ENCODE measurements at places on chromosomes 6 and 20.

DNA sequence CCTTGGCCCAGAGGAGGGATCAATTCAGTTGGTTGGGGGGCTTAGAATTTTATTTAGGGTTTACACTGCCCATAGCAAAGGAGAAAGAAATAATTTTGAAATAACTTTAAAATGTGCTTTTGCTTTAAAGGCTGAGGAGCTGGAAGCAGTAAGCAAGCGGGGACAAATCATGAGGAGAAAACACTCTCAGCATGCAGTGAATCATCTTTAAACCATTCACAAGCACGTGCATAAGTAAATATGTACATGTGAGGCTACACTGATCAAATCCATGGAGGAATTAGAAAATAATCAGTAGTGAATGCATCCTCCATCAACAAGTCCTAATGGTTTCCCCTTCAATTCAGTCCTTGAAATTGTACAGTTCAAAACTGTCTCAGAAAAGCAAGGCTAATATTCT lies 181.0 kb downstream of the MTFR2 start:
- peak; percentile 42 for DNase-seq

DNA sequence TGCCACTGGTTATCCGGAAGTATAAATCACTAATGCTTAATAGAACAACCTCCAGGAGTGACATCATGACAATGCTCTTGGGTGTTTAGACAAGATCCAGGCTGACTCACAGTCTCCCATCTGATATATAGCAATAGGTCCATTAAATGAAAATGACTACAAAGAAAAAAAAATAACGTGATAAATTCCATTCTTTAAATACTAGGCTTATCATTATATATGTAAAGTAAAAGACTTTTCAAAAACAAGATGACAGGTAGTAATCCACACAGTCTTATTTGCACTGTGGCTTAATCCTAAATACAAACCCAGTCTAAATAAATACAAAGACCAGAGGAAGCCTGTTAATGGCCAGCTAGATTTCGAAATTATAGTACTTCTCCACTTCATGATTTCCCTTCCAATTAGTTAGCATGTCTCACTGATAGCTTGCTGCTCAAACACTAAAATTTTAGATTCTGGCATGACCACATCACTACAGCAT lies 149.1 kb upstream of the BEND3 start:
- no peak for DNase-seq

DNA sequence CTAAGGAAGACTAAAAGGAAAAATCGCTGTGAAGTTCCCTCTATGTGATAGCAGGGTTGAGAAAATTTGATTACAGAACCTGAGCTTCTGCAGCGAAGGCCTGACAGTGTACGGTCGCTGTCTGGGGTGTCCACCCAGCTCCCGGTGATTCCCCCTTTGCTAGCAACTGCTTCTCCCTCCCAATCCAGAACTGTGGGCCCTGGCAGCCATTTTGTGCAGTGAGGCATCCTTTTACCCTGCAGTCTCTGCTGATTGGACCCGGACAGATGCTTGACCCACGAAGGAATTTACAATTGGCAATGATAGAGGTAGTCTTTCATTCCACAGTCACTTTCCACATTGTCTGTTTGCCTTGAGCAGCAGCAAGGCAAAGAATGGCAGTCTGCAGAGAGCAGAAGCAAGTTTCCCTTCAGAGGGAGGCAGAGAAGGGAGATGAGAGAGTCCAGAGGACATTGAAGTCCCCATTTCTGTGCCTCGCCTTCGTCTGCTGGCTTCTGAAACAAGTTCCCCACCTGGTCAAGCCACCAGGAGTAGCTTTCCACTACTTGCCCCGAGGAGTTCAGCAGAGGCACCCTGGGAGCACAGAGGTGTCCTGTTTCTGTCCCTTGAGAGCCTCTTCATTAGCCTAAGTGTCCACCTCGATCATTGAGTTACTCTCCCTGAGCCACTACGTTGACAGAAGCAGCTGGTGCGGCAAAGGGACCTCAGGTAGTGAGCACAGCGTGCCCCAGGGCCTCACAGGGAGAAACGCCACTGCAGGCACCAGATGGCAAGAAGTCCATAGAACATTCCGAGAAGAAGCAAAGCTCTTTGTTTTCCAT lies 370.3 kb downstream of the NRN1 start:
- DNase-seq: peak; percentile 10

DNA sequence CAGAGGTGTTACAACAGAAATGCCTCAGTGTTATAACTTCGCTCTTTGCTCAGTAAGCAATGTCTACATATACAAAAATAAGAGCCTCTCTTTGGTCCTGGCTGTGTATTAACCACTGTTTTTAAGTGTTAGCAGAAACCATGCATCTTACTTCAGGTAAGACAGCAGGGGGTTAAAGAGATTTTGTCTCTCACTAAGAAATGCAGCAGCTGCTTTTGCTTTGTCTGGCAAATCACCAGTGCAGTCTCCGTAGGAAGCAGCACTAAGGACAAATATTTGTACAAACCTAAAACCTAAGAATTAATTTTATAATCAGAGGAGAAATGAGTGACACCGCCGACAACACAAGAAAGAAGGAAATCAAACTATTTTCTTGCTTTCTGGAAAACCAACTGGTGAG lies 758 bp downstream of the SMIM28 start:
- DNase-seq: peak; percentile 48

DNA sequence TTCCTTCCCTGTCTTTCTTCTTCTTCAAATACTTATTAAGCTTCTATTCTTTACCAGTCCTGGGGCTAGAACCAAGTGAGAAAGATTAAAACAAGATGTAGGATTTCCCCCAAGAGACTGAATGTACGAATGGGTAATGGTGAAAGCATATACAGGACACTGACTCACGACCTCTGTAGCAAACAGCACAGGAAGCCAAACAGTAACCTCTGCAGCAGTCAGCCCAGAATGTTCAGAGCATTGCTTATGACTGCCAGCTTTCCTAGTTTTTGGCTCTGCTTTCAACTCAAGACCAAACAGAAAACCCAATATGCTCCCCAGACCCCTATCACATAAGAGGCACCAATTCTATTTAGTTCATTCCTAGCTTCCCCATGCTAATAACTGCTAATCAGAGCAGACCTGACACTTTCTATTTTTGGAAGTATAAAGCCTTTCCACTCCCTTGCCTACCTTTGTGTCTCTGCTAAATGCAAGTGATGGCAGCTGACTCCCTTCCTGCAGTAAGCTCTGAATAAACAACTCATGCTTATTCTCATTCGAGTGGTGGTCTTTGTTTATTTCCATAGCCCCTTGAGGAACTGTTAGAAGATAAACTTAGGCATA lies 690.6 kb downstream of the EPM2A start:
- DNase-seq: no peak

DNA sequence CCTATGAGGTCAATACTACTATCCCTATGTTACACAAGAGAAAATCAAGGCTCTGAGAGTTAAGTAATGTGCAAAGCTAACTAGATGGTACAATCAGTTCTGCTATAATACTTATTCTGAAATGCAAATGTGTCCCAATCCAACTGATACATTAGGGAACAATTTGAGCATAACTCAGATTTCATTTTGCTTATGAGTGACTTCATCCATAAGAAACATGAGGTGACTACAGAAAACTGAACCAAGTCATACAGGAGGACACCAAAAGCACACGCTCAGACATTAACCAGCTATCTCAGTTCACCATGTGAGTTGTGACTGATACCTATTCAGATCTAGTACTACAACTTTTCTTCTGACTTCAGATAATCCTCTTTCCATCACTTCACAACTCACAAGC lies 179.9 kb upstream of the RUNX2 start:
- no peak for DNase-seq

- DNase-seq: no peak
Observed at GRCh38 chr6:134753001-134753400, 196.9 kb downstream of the ALDH8A1 start.

DNA sequence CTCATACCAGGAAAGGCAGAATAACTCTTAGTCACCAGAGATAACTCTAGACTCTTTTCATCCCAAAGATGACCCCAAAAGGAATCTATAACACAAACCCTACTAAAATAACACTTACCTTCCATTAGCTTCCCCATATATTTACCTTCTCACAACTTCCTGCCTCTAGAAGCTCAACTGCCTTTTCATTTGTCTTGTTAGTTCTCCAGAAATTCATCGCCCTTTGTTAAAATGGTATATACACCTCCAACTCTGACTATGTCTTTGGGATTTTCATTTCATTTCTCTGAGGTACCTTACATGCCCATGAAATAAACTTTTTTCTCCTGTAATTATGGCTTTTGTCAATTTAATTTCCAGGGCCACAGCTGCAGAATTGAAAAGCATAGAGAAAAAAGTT lies 33.5 kb downstream of the GCM1 start:
- no peak for DNase-seq

DNA sequence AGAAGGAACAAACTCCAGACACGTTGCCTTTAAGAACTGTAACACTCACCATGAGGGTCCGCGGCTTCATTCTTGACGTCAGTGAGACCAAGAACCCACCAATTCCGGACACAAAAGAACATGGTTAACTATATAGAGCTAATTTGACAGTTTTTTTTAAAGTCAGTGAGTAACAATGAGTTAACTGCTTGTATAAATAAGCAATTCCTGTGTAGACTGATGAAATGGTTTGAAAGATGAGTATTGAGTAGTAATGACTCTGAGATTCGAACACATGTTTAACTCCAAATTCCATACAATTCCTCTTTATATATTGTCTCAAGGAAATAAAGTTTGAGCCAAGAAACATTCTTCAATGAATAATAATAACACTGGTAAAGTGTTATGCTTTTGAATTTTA lies 478.0 kb downstream of the MMUT start:
- no peak for DNase-seq

GRCh38 chr20:59190466-59190865 lies 26.8 kb downstream of the ZNF831 start:
- no peak for DNase-seq

- no peak for DNase-seq
Observed at GRCh38 chr6:125346201-125346925, 44.6 kb upstream of the HDDC2 start.

- peak; percentile 46 for DNase-seq
Observed at GRCh38 chr6:158068893-158069799, 87.5 kb downstream of the SYNJ2 start.

GRCh38 chr20:44087051-44087856 lies 99.7 kb downstream of the JPH2 start:
- no peak for DNase-seq

- no peak for DNase-seq
Observed at GRCh38 chr6:105519954-105520353, 117.1 kb upstream of the PREP start.

- no peak for DNase-seq
Observed at GRCh38 chr6:10237298-10238038, 177.4 kb downstream of the TFAP2A start.

DNA sequence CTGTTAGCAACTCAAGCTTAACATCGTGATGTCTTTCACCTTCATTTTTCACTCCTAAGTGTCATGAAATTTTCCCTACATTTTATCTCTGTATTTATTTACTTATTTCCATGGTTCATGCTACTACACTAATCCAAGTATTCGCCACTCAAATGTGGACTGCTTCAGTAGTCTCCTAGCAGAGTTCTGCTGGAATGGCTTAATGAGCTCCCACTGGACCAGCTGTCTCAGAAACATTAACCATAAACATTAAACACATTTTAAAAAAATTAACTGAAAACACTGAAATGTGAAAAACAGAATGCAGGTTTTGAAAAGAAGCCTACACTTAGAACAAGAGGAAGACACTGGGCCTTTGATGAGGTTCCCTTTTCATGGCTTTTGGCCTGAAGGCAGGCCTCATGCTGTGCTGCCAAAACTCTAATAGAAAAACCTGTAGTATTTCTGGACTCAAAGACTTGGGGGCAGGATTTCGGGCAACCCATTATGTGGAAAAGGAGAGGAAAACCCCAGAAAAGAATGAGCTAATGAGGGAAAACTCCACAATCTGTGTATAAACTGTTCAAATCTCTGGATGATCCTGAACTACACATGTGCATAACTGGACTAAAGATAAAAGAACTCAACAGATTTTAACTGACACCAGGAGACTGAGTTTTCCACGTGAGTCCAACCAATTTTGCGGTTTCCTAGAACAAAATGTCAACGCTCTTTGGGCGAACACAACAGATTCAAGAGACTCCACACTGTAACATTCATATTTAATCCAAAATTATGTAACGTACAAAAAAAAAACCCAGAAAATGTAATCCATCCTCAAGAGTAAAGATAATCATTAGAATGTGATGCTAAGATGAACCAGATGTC lies 33.0 kb downstream of the SAMD3 start:
- DNase-seq: no peak

- peak; percentile 62 for DNase-seq
Observed at GRCh38 chr6:138465007-138465645, 34.2 kb downstream of the NHSL1 start.

GRCh38 chr6:71138376-71138775 lies 150.2 kb upstream of the OGFRL1 start:
- DNase-seq: no peak

DNA sequence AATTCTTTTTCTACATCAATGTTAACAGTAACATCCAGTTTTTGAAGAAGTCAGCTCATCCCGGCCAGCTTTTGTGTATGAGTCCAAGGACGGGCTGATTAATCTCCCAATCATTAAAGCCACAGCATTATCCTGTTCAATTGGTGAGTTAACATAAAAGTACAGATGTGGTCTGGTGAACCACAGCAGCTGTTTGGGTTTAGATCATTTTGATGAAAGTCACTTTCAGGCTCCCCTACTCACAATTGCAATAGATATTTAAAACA lies 69.0 kb upstream of the NFATC2 start:
- DNase-seq: no peak

GRCh38 chr6:2853769-2854395 lies 12.2 kb upstream of the SERPINB1 start:
- peak; percentile 96 for DNase-seq

DNA sequence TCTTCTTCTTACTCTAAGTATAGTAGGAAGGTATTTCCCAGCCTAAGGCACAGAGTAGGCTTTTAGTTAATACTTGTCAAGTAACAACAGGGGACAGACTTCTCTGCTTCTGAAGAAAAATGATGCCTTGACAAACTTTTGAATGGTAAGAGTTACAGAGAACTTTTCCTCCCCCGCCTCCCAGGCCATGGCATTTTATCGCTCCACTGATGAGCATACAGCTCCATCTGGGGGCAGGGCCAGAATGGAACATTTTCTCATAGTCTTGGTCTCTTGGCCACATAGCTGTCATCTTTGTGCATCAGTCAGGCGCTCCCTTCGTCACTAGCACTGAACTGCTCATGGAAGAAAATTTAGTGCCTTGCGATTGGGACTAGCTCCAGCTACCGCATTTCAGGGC lies 1066.8 kb upstream of the CITED2 start:
- peak; percentile 90 for DNase-seq

GRCh38 chr6:114096561-114097172 lies 125.7 kb upstream of the HDAC2 start:
- peak; percentile 35 for DNase-seq
